ENCODE measurements at places on chromosomes 5 and 9.
A peak's percentile ranks its signal among the peaks of the same experiment; 100 is the strongest.

DNA sequence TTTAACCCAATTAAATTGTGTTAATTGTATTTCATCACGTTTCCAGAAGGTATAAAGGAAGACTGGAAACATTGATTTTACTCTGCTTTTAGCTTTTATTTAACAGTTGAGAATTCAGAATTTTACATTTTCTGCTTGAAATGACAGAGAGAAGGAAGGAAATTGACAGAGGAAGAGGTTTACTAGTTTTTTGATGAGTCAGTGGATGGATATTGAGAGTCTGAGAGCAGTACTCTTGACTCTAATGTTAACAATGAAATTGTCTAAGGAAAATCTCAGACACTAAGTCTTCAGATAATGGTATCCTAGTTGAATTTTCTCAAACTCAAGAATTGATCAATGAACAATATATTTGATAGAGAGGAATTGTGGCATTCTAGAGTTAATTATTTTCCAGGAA lies 60.6 kb downstream of the IPO11 start:
- peak; percentile 32 for DNase-seq

DNA sequence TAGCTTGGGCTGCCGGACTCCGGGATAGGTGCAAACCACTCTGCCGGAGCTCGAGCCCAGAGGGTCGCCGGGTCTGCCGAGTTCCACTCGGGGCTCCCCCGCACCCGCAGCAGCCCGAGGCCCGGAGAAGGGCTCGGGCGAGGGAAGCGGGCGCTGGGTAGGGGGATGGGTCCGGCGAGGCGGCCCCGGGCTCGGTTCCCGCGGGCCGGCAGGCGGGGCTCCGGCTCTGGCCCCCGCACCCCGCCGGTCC lies 507 bp downstream of the RICTOR start:
- peak; percentile 73 for DNase-seq

- no peak for DNase-seq
These were observed 70.3 kb downstream of the PHF2 start for GRCh38 chr9:93646640-93647178.

- DNase-seq = no peak
These were observed 437.4 kb downstream of the ARHGEF28 start for GRCh38 chr5:74063346-74063745.

DNA sequence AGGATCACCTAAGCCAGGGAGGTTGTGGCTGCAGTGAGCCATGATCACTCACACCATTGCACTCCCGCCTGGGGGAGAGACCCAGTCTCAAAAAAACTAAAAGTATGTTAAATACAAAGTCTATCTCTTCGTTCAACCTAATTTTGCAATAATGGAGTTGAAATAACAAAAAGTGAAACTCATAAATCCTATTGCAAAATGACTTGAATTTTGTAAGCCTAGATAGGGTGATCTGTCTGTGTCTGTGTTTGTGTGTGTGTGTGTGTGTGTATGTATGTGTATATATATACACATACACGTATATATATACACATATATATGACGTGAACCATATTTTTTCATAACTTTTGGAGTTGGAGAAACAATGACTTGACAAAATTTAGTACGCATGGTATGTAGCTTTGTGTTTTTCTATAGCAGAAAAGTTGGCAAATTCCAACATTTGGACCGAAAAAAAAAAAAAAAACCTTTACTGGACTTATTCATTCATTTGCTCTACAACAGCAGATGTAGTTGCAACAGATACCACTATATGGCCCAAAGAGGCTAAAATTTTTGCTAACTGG lies 76.9 kb upstream of the CDH6 start:
- DNase-seq = peak; percentile 67

GRCh38 chr5:14438195-14438606 lies 143.4 kb upstream of the OTULINL start:
- DNase-seq = no peak

- DNase-seq = no peak
These were observed 39.7 kb upstream of the TJP2 start for GRCh38 chr9:69134412-69134811.

DNA sequence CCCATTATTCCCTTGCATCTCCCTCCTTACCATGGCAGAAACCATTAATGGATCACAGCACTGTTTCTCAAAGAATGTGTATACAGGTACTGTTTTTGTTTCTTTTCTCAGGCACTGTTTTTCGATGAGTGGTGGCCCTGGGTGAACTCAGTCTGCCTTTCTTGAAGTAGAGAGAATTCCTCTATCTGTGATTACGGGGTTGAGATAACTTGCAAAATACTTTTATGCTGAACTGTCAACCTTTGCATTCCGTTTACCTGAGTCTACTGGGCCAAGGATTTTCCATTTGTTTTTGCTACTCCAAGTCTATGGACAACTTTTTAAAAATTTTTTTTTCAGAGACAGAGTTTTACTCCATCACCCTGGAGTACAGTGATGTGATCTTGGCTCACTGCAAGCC lies 82.7 kb upstream of the CLINT1 start:
- no peak for DNase-seq

DNA sequence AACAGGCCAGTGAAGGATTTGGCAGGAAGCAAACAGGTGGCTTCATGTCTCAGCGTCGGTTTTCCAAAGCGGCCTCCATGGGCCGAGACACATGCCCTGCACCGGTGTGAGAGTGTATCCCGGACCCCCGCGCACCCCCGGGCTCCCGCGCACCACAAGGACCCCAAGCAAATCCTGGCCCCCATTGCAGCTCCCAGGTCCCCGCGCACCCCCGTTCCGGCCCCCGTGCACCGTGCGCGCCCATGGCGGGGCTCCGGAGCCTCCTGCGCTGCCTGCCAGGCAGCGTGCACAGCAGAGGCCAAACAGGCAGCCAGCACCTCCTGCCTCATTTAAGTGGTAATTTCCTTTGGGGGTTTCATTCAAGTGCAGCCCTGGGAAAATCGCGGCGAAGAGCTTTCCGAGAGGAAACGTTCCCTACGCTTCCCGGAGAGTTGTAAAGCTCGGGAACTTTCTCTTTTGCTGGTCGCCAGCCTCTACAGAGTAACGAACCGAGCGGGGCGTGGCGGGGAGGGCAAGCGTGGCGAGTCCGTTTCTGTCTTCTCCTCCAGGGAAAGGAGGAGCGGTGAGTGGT lies 145.5 kb upstream of the SLC24A2 start:
- peak; percentile 56 for DNase-seq

GRCh38 chr9:70020991-70021571 lies 22.6 kb upstream of the MAMDC2 start:
- peak; percentile 74 for DNase-seq

- peak; percentile 38 for DNase-seq
These were observed 311.7 kb upstream of the ZNF608 start for GRCh38 chr5:125057912-125058826.

- no peak for DNase-seq
These were observed 339.6 kb upstream of the CCNH start for GRCh38 chr5:87752362-87752761.

GRCh38 chr9:22374051-22374450 lies 72.6 kb upstream of the DMRTA1 start:
- no peak for DNase-seq
